ENCODE measurements at places on chromosomes 2 and 18.
A peak's percentile ranks its signal among the peaks of the same experiment; 100 is the strongest.

GRCh38 chr2:200422071-200422470 is 87.8 kb downstream of the KCTD18 start:
- no peak for DNase-seq

GRCh38 chr2:2586068-2586776 is 255.1 kb upstream of the MYT1L start:
- no peak for DNase-seq

DNA sequence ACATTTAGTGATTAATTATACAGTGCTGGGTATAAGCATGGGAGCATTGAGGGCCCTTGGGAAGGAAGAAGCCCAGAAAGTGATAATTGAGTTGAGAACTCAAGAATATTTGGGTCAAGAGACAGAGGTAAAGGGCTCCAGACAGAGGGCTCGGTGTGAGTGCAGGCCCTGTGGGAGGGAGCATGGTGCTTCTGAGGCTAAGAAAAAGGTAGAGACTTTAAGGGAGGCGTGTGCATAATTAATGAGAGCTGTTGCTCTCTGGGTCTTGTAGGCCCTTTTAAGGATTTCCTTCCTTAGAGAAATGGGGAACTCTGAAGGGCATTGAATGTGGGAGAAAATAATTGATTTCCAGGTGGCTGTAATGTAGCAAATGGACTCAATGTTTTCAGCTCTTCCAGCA is 735.0 kb upstream of the POU3F3 start:
- DNase-seq, result no peak

DNA sequence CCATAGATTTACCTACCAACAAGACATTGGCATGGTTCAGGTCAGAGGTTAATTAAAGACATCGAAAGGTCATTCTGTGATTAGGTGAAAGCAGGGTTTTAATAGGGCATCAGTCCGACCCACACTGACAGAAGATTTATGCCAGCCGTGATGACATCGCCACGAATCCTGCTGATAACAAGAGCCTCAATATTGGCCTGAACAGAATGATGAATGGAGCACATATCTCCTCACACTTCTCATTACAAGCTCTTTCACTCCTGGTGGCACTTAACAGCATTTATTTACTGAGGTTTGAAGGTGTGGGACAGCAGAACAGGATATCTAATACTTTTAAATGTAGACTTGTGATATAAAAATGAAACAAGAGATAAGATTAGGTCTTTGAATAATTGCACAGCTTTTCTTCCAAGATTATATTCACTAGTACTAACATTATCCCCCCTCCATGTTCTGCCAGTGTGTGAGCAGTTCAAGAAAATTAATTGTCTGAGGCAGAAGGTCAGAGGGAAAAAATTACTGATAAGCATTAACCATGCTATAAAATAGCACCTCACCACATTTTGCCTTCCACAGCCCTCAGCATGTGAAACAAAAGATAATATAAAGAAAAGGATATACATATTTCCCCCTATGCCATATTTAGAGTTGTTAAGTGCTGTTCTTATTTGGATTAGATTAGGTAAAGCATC is 23.1 kb upstream of the INSIG2 start:
- no peak for DNase-seq

DNA sequence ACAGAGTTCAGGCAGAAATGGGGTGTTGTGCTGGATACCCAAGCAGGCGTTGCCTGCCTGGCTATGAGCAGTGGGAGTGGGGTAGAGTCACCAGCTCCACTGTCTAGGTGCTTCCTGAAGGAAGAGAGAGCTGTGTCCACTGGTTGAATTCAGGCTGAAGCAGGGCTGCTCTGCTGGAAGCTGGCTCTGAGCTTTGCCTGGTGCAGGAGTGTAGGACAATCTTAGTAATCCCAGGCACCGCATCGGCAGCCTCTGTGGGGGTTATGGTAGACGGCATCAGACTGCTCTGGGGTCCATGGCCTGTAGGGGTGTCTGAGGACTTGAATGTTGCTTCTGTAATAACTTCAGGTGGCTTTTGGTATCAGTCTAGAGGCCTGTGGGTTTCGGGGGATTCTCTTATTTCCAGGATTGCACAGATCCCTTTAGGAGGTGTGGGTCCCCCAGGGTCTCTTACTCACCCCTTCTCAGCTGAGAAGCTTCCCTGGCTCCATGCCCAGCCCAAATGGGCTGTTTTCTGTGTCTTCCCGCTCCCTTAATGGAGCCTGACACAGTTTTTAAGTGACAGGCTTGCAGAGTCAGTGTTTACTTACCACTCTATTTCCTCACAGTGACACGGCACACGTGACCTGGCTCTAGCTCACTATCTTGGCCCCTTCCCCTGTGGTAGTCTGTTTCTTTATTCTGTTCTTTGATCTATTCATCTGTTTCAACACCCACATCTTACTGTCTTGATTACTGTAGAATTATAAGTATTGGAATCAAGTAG is 644.3 kb downstream of the CBLN2 start:
- DNase-seq, result no peak

DNA sequence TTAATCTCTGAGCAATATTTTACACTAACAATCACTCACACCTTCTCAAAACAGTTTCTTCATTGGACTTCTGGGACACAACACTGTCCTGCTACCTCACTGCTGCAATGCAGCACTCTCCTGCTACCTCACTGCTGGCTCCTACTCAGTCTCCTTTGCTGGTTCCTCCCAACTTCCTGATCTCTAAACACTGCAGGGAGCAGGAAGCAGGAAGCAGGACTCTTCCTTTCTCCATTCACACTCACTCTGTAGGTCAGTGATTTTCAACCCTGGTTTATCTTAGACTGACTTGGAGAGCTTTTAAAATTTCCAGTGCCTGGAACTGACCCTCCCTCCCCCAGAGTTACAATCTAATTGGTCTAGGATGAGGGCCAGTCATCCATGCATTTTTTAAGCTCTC is 243.4 kb upstream of the RBBP8 start:
- no peak for DNase-seq

- peak; percentile 5 for DNase-seq
Observed at GRCh38 chr2:200578778-200579177, 7.0 kb upstream of the AOX1 start.

DNA sequence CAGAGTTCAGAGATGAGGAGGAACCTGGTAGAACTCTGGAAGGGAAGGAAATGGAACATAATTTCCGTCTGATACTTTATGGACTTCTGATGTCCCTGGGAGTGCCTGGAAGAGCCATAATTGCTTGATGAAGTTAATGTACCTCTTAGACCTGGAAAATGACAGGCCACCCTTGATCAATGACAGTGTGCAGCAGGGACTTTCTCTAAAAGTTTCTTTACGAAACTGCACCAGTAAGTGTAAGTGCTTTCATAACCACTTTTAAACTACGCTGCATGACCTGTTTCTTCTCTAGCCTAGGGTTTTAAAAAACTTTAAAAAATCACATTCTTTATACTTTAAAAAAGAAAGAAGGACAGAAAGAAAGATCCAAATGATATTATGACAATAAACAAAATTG is 164.5 kb downstream of the LPIN1 start:
- no peak for DNase-seq

DNA sequence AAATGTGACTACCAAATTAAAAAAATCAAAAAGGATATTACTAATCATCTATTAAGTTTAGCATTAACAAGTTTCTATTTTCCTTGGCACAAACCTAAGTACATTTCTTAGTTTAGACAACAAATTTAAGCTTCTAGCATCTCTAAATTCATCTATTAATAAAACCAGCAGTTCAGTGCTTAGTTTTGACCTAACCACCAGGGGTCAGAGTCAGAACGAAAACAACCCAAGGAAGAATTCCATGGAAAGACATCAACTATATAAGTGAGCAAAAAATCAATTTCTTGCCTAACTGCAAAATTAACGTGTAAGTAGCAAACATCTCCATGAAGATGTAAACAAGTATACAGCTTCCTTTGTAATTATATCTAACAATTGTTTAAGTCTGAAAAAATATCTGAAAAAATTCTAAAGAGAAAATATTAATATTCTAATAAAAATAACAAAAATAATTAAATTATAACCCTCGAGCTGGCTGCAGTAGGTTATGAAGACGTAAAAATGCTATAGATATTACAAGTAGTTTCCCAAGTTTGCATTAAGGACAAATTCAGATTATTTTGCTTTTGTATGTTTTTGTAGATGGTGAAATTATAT is 83.7 kb downstream of the CERKL start:
- DNase-seq, result no peak

DNA sequence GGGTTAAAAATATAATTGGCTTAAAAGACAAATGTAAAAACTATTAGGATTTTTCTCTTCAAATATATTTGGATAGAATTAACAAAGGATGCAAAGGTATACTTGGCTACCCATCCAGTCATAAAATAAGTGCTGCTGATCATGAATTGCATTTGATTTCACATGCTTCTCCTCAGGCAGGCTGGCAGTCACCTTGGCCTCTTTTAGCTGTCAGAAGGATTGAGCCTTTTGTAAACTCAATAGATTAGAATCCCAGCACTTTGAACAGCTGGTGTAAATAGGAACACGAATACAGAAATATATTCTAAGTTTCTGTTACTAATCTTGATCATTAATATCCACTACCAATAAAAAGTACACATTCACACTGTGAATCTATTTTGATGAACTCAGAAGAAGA is 169.4 kb upstream of the UNC80 start:
- no peak for DNase-seq

DNA sequence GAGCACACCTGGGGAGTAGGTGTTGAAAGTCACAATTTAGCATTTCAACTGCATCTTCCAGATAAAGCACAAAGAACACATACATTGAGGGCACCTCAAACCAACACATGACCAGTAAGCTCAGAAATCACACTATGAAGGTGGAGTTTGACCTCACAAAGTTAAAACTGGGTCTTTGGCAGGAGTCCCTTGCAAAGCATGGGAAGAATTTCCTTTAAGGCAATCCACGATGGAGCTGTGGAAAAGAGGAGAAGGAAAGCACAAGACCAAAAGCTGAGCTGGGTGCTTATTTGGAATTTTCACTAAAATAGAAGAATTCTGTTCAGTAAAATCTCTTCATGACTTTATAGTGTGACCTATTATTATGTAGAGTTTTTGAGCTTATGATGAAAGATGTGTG is 212.9 kb upstream of the APCDD1 start:
- no peak for DNase-seq

- no peak for DNase-seq
Observed at GRCh38 chr2:170145675-170146432, 32.1 kb upstream of the MYO3B start.

DNA sequence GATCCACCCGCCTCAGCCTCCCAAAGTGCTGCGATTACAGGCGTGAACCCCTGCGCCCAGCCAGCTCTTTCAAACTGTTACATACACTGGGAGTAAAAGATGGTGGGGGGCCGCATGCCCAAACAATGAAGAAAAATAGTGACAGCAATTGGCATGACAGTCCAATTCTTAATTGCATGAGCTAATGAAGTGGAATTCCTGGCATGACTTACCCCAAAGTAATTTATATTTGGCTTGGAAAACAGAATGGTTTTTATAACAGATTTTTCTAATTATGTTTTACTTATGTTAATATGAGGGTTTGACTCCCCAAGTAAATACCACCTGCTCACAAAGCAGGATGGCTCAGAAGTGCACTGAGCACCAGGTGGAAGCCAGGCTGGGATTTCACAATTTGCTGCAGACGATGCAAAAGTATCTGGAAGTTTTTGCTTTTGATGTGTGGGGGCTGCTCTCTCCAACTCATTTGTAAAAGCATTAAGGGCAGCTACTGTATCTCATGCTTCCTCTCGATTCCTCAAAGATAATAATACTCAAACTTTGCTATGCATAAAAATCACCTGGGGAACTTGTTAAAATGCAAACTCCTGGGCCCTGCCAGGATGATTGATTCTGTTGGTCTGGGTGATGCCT is 24.0 kb upstream of the ATG16L1 start:
- DNase-seq, result no peak

DNA sequence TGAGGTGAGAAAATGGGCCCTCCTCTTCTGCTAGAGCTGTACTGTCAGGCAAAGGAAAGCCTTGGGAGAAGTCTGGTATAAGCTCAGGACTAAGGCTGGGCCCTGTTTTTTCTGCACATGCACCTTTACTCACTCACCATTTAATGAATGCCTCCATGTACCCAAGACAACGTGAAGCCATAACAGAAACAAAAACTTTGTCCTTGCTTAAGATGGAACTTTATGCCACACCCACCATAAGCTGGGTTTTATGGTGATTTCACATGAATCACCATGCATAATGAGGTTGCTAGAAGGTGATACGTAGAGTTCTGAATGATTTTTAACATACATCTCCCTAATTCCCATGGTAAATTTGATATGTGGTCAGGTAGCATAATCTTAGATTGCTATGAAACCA is 63.7 kb upstream of the CYP26B1 start:
- no peak for DNase-seq

DNA sequence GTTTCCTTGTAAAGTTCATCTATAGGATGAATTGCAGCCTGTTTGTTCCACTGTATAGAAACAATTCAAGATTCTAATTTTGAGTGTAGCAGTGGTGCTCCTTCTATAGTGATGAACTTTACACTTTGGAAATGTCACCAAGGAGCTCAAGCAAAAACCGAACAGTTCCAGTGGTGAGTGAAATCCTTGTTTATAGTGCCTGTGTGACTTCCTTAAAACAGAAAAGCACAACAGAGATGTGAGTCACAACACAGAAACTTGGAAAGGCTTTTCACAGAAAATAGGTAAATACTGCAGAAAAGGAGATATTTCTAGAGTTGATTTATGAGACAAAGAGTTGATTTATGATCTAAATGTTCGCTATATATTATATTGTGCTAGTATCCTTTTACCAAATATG is 482.0 kb downstream of the PTPRM start:
- no peak for DNase-seq

DNA sequence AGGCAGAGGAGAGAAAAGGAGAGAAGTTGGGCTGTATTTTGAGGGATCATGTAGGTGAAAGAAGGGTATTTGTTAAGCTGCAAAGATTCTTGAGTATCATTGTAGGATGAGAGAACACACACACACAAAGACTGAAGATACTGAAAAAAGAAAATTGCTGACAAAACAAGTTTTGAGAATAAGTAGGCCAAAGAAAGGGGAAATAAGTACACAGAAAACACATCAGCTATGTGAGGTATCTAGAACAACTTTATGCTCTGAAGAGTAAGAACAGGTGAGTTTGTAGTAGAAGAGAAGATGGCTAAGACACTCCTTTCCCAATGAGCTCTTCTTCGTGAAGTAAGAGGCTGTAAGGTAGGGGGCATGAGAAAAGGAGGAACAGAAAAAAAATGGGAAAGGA is 28.2 kb downstream of the METTL8 start:
- no peak for DNase-seq

DNA sequence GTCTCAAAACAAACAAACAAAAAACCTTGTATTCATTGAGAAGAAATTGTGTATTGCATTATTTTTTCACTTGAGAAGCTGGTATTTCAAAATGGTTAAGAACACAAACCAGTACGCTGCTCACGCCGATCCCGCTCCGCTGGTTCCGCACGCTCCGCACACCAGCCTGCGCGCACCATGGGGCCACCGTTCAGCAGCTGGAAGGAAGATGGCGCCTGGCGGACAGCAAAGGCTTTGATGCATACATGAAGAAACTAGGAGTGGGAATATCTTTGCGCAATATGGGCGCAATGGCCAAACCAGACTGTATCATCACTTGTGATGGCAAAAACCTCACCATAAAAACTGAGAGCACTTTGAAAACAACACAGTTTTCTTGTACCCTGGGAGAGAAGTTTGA is 75.7 kb downstream of the RBM43 start:
- DNase-seq, result no peak
